Activated CD4-positive, alpha-beta T cell treated with anti-CD3 and anti-CD28 coated beads for 1 hour (primary cell): ENCODE measurements at places on chromosomes 7 and 10.

GRCh38 chr7:47401611-47402570 is 180.0 kb downstream of the TNS3 start:
- no peak for DNase-seq

DNA sequence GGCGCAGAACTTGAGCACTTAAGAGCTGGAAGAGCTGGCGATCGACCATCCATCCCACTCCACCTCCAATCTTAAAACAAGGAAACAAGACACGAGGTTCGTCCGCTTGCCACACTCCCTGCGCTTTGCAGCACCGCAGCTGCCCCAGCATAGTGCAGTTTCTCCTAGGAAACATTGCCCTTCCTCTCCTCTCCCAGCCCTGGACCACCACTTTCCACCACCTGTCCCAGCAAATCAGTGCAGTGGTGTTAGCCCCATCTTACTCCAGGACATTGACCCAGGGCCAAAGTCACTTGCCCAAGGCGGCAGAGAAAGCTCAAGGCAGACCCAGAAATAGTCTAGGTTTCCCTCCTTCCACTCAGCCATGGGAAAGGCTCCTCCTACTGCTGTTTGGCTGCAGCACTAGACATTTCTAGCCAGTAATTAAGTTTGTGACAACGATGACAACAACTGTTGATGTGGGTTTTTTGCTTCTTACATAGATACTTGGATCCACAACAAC is 1.5 kb upstream of the PARD3 start:
- no peak for DNase-seq

GRCh38 chr10:99013885-99014284 is 221.8 kb downstream of the HPSE2 start:
- no peak for DNase-seq

- no peak for DNase-seq
Observed at GRCh38 chr7:141979568-141979967, 6.0 kb upstream of the TAS2R38 start.

GRCh38 chr10:24449321-24449740 is 240.4 kb downstream of the KIAA1217 start:
- no peak for DNase-seq

- no peak for DNase-seq
Observed at GRCh38 chr10:23106331-23107072, 11.1 kb downstream of the MSRB2 start.

- DNase-seq = no peak
Observed at GRCh38 chr10:86390337-86391120, 23.9 kb upstream of the GRID1 start.

GRCh38 chr10:80709866-80710265 is 172.2 kb downstream of the SH2D4B start:
- no peak for DNase-seq

- DNase-seq = peak; percentile 38
Observed at GRCh38 chr7:17144322-17144721, 154.1 kb upstream of the AHR start.

DNA sequence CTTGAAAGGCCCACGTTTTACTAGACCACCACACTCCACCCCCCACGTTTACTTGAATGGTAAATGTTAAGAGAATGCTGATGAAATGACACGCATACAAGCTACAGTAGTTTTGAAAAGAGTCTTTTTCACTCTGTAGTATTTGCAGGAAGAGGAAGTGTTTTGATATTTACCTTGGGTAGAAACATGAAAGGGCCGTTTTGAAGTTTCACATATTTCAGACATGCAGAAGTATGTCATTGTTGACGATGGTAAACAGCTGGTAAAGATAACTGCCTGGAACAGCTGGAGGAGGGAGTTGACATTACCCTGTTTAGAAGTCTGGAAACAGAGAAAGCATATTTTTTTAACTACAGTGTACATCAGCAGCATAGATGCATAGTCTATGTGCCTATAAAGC is 160.7 kb downstream of the NXPH1 start:
- DNase-seq = no peak

- DNase-seq = no peak
Observed at GRCh38 chr7:157276731-157277562, 59.9 kb upstream of the DNAJB6 start.

DNA sequence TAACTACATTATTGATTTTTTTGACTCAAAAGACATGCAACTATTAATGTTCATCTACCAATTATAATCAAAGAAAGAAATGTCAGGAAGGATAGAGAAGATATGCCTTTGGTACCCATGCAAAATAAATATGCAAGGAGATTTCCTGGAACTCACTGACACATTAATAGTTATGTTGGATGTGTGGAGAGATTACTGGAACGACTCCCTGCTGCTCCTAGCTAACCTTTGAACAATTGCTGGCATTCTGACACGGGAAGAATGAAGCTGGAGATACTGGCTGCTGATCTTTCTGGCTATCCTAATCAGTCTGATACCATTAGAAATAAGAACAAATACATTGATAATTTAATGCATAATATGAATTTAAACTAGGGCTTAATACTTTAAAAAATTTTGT is 507.9 kb upstream of the NRG3 start:
- no peak for DNase-seq

DNA sequence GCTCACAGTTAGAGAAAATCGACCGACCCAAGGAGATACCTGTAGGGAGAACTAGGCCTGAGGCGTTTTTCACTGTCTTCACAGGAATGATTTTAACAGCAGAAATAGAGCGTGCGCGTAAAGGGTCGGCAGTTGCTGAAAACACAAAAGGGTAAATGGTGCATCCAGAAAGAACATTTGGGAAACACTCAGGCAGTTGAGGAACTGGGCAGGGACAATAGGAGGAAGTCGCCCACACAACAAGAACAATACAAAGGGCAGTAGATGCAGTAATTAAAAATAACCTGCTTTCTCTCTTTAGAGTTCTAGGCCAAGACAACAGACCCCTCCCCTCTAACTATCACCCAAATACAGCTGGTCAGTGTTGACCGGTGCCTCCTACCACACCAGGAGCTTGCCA is 126.6 kb downstream of the SORBS1 start:
- no peak for DNase-seq

DNA sequence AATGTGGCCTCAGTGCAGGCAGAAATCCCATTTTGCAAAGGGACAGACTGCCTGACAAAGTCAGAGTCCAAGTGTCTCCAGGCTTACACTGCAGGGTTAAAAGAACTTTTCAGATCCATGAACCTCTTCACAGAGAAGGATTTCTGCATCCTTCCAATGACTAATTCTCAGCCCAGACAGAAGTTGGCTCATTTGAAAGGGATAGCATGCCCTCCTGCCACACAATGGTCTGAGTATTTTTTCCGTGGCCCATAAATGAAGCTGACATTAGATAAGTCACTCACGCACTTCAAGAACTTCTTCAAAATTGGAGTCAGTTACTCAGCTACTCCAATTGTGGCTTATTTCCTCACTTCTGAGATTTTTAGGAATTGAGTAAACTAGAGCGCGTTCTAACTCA is 170.2 kb downstream of the PLXNA4 start:
- DNase-seq = no peak

- no peak for DNase-seq
Observed at GRCh38 chr7:20310963-20311742, 19.5 kb upstream of the ITGB8 start.

DNA sequence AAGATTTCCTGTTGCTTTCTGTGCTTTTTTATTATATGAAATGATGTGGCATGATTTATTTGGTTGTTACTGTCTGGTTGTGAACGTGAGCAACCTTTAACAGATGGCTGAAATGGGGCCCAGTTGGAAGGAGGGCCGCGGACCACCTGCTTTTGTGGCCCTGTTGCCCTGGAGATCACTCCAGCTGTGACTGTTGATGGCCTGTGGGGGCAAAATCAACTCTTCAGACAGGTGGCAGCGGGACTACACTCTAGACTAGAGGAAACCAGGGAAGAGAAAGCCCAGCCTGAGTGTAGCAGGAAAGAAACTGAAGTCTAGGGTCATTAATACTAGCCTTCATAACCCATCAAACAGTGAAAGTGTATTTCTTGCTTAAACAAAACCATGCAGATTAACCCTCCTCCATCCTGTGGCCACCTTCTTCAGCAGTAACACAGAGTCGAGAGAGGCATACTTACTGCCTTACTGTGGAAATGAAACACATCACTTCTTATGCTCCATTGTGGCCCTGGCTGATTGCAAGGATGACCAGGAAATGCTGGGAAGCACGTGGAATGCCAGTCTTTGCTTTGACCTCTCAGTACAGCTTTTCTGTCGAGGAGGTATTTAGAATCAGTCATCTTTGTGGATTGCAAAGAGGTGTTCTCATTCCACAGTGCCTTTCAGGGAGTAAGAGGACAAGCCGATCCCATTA is 80.5 kb downstream of the CCNY start:
- no peak for DNase-seq

DNA sequence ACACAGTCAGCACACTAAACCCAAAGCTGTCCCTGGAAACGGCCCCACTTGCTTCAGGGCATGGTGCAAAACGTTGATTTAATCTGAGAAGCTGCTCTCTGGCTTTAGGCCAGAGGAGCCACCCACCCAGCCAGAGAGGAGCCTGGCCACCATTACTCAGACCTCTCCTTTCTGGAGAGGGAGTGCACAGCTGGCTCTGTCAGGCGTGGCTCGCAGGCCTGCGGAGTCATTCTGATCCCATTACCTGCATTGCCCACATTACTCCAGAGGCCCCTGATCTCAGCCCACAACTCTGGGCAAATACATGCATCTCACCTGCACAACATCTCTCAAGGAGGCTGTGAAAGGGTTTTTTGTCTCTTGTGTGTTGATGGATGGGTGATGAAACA is 370.0 kb upstream of the IGFBP3 start:
- no peak for DNase-seq

DNA sequence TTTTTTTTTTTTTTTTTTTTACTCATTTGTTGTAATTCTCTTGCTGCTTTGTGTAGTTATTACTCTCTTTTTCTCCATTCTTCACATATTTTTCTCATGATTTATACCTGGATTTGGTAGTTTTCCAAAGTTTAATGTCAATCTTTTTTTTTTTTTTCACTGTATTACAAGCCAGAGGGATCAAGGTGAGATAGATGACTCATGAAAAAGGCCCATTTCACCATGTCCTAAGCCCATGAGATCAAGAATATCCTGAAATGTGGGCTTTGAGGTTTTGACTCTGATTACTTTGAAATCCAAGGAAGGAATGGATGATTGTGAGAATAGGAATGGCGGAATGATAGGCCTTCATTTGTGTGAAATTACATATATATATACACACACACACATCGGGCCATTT is 31.1 kb downstream of the TAX1BP1 start:
- DNase-seq = no peak

GRCh38 chr7:33423646-33424020 is 294.3 kb downstream of the BBS9 start:
- no peak for DNase-seq

DNA sequence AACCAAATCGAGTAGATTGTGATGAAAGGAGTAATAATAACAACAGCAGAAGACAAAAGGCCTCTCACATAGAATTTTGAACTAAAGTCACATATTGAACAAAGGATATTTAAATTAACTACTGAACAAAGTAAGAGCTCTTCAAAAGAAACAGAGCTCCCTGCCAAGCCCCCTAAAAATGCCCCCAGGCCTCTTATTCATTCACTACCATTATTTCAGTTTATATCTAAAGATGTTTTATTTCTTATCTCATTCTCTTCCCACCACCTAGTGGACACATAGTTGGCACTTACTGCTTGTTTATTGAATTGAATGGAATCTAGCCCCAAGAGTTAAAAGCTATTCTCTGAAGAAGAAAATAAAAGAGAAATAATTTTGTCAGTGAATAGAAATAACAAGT is 37.4 kb downstream of the VCL start:
- no peak for DNase-seq

DNA sequence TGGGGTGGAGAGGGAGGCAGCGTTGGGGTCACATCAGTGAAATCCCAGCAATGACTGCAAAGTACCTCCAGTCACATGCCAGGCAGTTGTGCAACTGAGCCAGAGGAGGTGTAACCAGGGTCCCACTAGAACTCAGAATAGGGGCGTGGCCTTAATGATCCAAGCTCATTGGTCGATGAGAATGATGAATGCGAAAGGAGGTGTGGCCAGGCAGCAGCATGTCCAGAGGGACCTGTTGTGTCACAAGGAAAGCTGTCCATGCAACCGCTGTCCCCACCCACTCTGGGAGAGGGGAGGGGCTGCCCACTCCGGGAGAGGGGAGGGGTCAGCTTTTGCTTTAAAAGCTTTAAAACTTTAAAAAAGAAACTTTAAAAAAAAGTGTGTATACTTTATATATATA is 25.3 kb upstream of the MTPAP start:
- no peak for DNase-seq

GRCh38 chr10:100878291-100878910 is 34.4 kb upstream of the SLF2 start:
- no peak for DNase-seq

DNA sequence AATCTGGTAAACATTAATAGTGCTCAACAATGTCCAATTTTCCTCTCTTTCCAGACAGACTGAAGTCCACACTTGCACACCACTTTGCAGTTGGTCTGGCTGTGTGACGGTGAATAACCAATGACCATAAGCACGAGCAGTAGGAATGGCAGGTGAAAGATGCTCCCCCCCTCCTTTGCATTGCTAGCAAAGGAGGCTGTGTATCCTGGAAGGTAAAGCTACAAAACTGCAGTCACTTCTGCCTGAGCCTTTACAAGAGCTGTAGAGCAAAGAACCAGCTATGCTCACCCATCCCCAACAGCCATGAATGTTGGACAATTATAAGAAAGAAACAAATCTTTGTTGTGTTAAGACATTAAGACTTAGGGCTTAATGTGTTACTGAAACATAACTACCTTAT is 178.0 kb downstream of the IPMK start:
- DNase-seq = no peak

GRCh38 chr7:272108-272615 is 17.8 kb upstream of the FOXL3 start:
- DNase-seq = no peak

- DNase-seq = no peak
Observed at GRCh38 chr10:48527756-48528155, 77.1 kb downstream of the ARHGAP22 start.

DNA sequence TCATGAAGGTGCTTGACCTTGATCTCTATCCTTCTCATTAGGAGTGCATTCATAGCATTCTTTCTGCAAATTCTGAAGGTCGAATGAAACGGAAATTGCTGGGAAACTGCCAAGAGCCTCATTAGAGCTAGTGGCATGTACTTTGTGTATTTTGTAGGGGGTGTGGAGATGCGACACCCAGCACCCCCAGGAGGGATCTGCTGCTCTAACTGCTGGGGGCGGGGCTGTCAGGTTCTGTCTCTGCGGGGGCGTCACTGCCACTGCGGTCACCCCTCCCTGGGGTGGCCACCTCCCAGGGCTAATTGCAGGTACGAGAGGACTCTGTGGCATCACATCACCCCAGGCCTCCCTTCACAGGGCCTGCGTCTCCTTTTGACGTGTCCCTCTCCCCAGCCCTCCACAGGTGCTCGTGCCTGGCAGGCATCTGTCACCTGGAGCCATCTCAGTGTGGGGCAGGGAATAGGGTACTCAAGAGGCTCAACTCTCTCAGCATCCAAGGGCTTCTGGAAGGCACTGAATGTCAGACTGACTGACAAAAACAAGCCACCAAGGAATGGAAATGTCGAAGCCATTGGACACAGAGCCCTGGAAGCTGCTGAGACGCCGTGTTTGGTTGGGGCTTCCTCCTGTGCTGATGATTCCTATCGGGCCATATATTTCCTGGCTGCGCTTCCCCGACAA is 151.1 kb downstream of the ACTR3B start:
- DNase-seq = no peak

- no peak for DNase-seq
Observed at GRCh38 chr10:124508070-124508667, 46.5 kb downstream of the LHPP start.
